ENCODE measurements at places on chromosomes 1 and 21.

- DNase-seq, result no peak
These were observed 97.0 kb upstream of the CDC42BPA start for GRCh38 chr1:227415115-227415790.

DNA sequence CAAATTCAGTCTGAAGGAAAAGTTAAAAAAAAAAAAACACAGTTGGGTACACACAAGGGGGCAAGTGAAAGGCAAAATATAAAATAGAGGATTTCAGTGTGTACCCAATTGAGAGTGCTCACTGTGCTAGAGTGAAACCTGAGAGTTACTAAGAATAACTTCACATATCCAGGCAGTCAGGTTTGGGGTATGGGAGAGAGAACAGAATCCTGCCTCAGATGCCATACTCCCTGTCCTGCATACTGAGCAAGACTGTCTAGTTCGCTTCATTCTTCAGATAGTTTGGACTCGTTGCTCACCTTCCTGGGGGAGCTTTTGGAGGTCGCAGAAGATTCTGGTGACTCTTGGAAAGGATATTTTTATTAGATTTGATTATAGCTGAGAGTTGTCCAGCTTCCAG lies 20.4 kb downstream of the CEP85 start:
- no peak for DNase-seq

GRCh38 chr21:21929226-21929625 lies 931.0 kb downstream of the NCAM2 start:
- no peak for DNase-seq

- no peak for DNase-seq
These were observed 648.9 kb downstream of the KIF26B start for GRCh38 chr1:245803666-245804037.

DNA sequence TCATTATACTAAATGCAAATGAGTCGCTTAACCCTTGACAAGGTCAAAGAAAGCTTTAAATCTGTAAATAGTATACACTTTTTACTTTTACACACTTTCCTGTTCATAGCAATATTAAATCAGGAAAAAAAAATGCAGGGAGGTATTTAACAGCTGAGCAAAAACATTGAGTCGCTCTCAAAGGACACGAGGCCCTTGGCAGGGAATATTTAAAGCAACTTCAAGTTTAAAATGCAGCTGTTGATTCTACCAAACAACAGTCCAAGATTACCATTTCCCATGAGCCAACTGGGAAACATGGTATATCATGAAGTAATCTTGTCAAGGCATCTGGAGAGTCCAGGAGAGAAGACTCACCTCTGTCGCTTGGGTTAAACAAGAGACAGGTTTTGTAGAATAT lies 62.7 kb downstream of the CAPN2 start:
- no peak for DNase-seq

Measured in CD4-positive, alpha-beta T cell treated with Interleukin-21 for 1 hour (primary cell).